ENCODE measurements at places on chromosomes 13 and 19. TPM values are rescaled to one million over a fixed set of nuclear protein-coding genes. Genes with fewer than 3 reads are reported as not detected.

GRCh38 chr19:11814700-11815035 is 595 bp downstream of the ZNF440 start:
- peak overlapping the region; percentile 69 for H3K27ac ChIP-seq
- peak overlapping the region; percentile 89 for H3K4me3 ChIP-seq
- peaks cover 20% of the 10 kb centered on the region for H3K36me3 ChIP-seq
- H3K4me1 ChIP-seq, result peaks cover 20% of the 10 kb centered on the region
- DNase-seq, result no peak

GRCh38 chr19:34556488-34556887 is 74.9 kb downstream of the WTIP start:
- peaks cover 29% of the 10 kb centered on the region for H3K27me3 ChIP-seq
- H3K4me3 ChIP-seq, result no peak overlapping the region
- H3K4me1 ChIP-seq, result no peaks in the 10 kb centered on the region
- H3K36me3 ChIP-seq, result no peaks in the 10 kb centered on the region
- H3K27ac ChIP-seq, result no peak overlapping the region

DNA sequence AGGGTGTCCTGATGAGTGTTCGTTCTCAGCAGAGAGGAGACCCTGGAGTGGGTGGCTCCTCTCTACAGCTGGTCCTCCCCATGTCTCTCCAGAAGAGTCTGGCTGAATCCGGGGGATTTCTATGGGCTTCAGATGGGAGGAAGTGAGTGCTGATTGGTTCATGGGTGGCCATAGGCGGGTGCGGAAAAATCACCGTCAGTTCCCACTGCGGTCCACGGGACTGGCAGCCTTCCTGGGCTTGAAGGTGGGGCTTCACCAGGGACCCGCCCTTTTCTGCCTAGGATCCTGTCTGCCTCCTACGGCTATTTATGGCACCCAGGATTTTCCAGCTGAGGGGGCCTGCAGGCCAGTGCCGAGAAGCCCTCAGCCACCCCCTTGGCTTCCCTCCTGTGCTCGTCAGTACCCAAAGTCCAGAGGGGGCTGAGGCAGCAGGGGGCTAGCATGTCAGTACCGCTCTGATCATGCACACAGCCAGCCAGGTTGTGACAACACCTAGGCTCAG is 18.4 kb downstream of the CPB2 start:
- no peak for DNase-seq
- peaks cover 2% of the 10 kb centered on the region for H3K27me3 ChIP-seq
- no peak overlapping the region for H3K27ac ChIP-seq

The SHC2 gene
- total RNA-seq, result not detected

- DNase-seq, result no peak
- no peak overlapping the region for H3K27ac ChIP-seq
- H3K4me3 ChIP-seq, result no peak overlapping the region
Measured at GRCh38 chr13:21736926-21737325, 66.1 kb downstream of the FGF9 start.

- peaks cover 48% of the 10 kb centered on the region for H3K27me3 ChIP-seq
- H3K27ac ChIP-seq, result no peak overlapping the region
- H3K4me3 ChIP-seq, result no peak overlapping the region
- H3K4me1 ChIP-seq, result no peaks in the 10 kb centered on the region
Measured at GRCh38 chr19:46125447-46125846, 959 bp upstream of the IGFL3 start.

The PNMA8B gene
- 0.07 TPM for total RNA-seq

DNA sequence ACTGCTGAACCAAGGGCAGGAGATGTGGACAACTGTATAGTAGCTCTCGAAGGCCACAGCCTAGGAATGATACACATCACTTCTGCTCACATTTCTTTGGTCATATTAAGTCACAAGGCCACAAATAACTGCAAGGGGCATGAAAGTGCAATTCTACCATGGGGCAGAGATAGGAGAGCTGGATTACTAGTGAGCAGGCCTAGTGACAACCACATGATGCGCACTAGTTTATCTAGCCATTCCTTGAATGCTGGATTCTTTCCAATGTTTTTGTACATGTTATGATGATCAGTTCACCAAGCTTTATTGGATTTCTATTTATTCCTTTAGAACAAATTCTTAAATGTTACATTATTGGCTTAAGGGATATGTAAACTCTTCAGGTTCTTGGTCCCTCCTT is 100.7 kb downstream of the MIPEP start:
- no peak for DNase-seq
- H3K36me3 ChIP-seq, result peaks cover 4% of the 10 kb centered on the region
- no peak overlapping the region for H3K27ac ChIP-seq
- H3K4me1 ChIP-seq, result peaks cover under 1% of the 10 kb centered on the region
- no peaks in the 10 kb centered on the region for H3K27me3 ChIP-seq

DNA sequence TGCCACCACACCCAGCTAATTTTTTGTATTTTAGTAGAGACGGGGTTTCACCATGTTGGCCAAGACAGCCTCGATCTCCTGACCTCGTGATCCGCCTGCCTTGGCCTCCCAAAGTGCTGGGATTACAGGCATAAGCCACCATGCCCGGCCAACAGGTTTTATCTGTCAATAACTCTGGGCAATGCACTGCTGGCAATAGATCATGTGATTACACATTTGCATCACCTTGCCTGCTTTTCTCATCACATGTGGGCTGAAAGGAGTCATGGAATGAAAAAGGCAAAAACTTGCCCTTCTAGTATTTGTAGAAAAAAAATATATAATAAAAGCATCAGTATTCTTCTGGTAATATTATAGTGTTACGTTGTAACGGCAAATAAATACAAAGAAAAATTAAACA is 164.5 kb downstream of the NHLRC3 start:
- H3K36me3 ChIP-seq, result no peaks in the 10 kb centered on the region
- H3K27me3 ChIP-seq, result peaks cover 9% of the 10 kb centered on the region
- H3K27ac ChIP-seq, result no peak overlapping the region
- H3K4me1 ChIP-seq, result peaks cover 3% of the 10 kb centered on the region

- H3K4me3 ChIP-seq, result no peak overlapping the region
- H3K36me3 ChIP-seq, result peaks cover 53% of the 10 kb centered on the region
- no peak for DNase-seq
- H3K27ac ChIP-seq, result no peak overlapping the region
Measured at GRCh38 chr13:98826146-98826545, 73.7 kb upstream of the SLC15A1 start.

DNA sequence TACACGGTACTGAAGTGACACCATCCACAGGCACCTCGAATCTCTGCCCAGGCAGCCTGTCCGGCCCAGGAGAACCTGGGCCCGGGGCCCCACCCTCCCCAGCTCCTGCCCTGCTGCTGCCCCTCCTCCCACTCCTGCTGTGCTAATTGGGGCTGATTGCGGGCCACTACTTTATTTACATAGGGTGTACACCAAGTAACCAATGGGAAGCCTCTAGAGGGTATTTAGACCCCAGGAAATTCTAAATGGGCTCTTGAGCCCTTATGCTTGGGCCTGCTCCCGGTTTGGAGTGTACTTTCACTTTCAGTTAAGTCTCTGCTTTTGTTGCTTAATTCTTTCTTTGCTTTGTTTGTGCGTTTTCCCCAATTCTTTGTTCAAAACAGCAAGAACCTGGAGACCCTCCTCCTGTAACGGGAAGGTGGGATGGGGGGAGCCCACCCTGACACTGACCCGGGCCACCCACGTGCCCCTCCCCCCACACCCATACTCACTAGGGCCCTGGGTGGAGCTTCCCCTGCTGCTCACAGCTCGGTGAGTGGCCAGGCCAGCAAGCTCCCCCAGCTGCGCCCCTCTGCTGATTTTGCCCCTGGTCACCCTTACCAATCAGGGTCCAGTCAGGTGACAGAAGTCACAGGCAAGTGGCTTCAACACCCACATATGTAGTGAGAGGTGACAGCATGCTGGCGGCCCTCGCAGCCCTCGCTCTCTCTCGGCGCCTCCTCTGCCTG is 9.4 kb downstream of the SCGB2B2 start:
- no peaks in the 10 kb centered on the region for H3K27me3 ChIP-seq
- peak overlapping the region; percentile 35 for H3K4me3 ChIP-seq
- H3K4me1 ChIP-seq, result peaks cover 22% of the 10 kb centered on the region
- H3K36me3 ChIP-seq, result no peaks in the 10 kb centered on the region
- H3K27ac ChIP-seq, result peak overlapping the region; percentile 69
- DNase-seq, result no peak

The GARRE1 gene
- total RNA-seq, result 16.1 TPM

DNA sequence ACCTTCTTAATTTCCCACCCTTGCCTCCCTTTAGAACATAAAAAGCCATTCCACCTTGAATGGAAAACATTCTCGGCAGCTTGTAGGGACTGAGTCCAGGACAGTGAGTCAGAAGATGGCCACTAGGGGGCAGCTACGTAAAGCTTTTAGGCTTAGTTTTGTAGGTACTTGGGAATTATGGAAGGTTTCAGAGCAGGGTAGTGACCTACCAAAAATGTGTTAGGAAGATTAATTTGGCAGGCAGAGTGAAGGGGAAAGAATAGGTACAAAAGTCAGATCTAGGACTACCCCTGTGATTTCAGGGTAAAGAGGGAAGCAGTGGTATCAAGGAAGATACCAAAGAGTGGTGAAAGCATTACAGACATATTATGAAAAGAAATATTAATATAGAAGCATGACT is 198.4 kb downstream of the NDFIP2 start:
- peaks cover 8% of the 10 kb centered on the region for H3K27me3 ChIP-seq
- H3K36me3 ChIP-seq, result no peaks in the 10 kb centered on the region
- H3K4me1 ChIP-seq, result no peaks in the 10 kb centered on the region
- H3K4me3 ChIP-seq, result no peak overlapping the region
- DNase-seq, result peak; percentile 73

The ASF1B gene
- 70.4 TPM for total RNA-seq

DNA sequence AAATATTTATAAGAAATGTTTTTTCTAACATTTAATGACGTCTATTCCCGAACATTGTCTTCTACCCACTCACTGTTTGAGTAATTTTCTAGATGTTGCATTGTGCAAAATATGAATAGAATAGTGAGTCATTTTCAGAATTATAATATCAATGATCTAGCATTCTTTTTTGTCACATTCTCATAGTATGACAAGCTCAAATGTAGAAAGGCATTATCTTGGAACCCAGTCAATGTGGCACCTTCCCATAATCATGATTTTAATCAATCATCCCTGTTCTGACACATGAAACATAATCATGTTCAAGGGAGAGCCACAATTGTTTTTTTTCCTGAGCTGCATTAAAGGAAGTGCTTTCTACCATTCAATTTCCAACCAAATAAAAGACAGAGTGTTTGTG is 265.8 kb downstream of the OXGR1 start:
- no peak overlapping the region for H3K4me3 ChIP-seq
- H3K4me1 ChIP-seq, result no peaks in the 10 kb centered on the region
- H3K27me3 ChIP-seq, result no peaks in the 10 kb centered on the region
- no peak overlapping the region for H3K27ac ChIP-seq
- no peaks in the 10 kb centered on the region for H3K36me3 ChIP-seq
- DNase-seq, result no peak

- peak overlapping the region; percentile 91 for H3K4me3 ChIP-seq
- peak overlapping the region; percentile 99 for H3K27ac ChIP-seq
- peaks cover 49% of the 10 kb centered on the region for H3K4me1 ChIP-seq
- no peaks in the 10 kb centered on the region for H3K27me3 ChIP-seq
- peaks cover 53% of the 10 kb centered on the region for H3K36me3 ChIP-seq
Measured at GRCh38 chr13:49497272-49497671, 1.5 kb downstream of the PHF11 start.

The F2RL3 gene
- not detected for total RNA-seq

GRCh38 chr19:40552848-40553247 is 23.8 kb upstream of the SHKBP1 start:
- no peak overlapping the region for H3K4me3 ChIP-seq
- H3K27me3 ChIP-seq, result peaks cover 41% of the 10 kb centered on the region
- no peak for DNase-seq
- peaks cover 10% of the 10 kb centered on the region for H3K4me1 ChIP-seq
- H3K36me3 ChIP-seq, result no peaks in the 10 kb centered on the region

The LAIR1 gene
- total RNA-seq, result 3.5 TPM
